Stimulated activated effector memory CD8-positive, alpha-beta T cell treated with anti-CD3 and anti-CD28 coated beads, Interleukin-12 subunit alpha, Interleukin-12 subunit beta, amount 100 ng/mL, for 72 hours (primary cell): ENCODE measurements at places on chromosomes 11 and 22.

DNA sequence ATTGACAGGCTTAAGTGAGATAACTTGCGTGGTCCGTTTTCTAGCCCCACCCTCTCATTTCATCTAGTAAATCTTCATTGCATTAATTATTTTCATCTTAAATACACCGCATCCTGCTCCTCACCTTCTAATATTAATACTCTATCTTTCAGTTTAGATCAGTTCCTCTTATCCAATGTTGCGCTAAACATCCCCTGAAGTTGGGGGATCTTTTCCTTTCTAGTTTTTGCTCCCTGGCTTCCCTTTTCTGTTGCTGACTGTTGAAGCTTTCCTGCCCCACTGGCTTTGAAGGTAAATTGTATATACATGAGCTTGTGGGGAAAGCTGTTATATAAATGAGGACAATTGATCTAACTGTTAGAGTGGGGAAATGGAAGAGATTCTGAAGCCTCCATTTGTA lies 7.2 kb downstream of the CAT start:
- no peak for DNase-seq

- DNase-seq, result no peak
Measured at GRCh38 chr22:19119949-19120348, 2.3 kb downstream of the DGCR2 start.

- DNase-seq, result no peak
Measured at GRCh38 chr22:23070418-23071229, at the start of gene GNAZ. Gene GNAZ, plus strand, starts transcription at chr22:23070519. Its CDS starts 25,177 bp downstream, at chr22:23095696.

DNA sequence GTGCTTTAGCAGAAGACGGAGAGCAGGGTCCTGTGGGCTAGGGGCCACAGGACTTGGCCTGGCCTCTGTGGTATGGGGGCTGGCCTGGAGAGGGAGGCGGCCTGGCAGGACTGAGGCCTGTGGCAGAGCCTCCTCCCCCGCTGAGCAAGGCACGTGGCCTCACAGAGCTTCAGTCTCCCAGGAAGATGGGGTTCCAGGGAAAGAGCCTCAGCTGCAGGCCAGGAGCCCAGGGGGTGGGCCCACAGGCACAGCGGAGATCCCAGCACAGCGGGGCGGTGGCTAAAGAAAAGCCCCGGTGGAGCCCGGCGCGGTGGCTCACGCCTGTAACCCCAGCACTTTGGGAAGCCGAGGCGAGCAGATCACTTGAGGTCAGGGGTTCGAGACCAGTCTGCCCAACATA lies 2.2 kb downstream of the MAPK12 start:
- DNase-seq, result no peak

- no peak for DNase-seq
Measured at GRCh38 chr22:35591714-35592417, 25.3 kb downstream of the MB start.

DNA sequence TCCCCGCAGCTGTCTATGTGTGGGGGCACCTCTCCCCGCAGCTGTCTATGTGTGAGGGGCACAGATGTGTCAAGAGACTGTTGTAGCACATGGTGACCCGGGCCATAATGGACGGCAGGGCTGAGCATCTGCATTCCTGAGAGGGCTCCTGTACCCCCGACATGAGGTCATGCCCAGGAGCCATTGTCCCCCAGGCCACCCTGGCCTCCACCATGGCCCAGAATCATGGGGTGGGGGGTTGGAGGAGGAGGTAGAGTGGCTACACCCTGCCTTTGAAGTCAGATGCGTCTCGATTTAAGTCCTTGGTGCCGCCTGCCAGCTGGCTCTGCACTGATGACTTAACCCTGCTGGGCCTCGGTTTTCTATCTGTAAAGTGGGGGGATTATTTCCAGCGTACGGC lies 49.1 kb downstream of the ARHGAP8 start:
- no peak for DNase-seq
